ENCODE measurements at places on chromosomes 16 and 17. TPM values are rescaled to one million over a fixed set of nuclear protein-coding genes. Genes with fewer than 3 reads are reported as not detected.

Gene PRCD
- total RNA-seq = 5.3 TPM

Gene CCR7
- not detected for total RNA-seq

Gene SPNS3
- total RNA-seq = not detected

Gene OVCA2
- total RNA-seq = 59.0 TPM

Gene HS3ST6
- total RNA-seq = not detected

Gene RHBDL1
- total RNA-seq = 0.88 TPM

Gene LPCAT2
- total RNA-seq = 23.5 TPM

Gene TMEM100
- total RNA-seq = 0.36 TPM

Gene ROGDI
- total RNA-seq = 15.9 TPM

Gene SGSM2
- 35.4 TPM for total RNA-seq

Gene GSG1L
- total RNA-seq = not detected

Gene ENO3
- 2.9 TPM for total RNA-seq

Gene TEKT1
- total RNA-seq = not detected

Gene AARS1
- total RNA-seq = 213 TPM

Gene ZG16
- not detected for total RNA-seq

Gene TXNDC11
- 28.3 TPM for total RNA-seq

Gene ADAM11
- total RNA-seq = 0.36 TPM

Gene IRX3
- total RNA-seq = 68.4 TPM

Gene TERB1
- 0.36 TPM for total RNA-seq

Gene MARVELD3
- total RNA-seq = 0.88 TPM

Gene EMC6
- total RNA-seq = 13.8 TPM

Gene CD300LF
- total RNA-seq = not detected

Gene KCNG4
- total RNA-seq = not detected

Gene CACNG3
- not detected for total RNA-seq

Gene YBX2
- under 0.01 TPM for total RNA-seq

Gene TBC1D3K
- not detected for total RNA-seq

Gene SLC12A3
- total RNA-seq = not detected

Gene CLDN7
- 0.36 TPM for total RNA-seq

Gene ALOX15B
- total RNA-seq = under 0.01 TPM

Gene PGAP6
- 54.3 TPM for total RNA-seq

Gene CD300LB
- not detected for total RNA-seq

Gene PERCC1
- total RNA-seq = not detected

Gene CD79B
- 0.36 TPM for total RNA-seq

Gene NOS2
- total RNA-seq = not detected

Gene GAST
- total RNA-seq = not detected

Gene KCNAB3
- under 0.01 TPM for total RNA-seq

Gene G6PC1
- not detected for total RNA-seq

Gene SPNS2
- under 0.01 TPM for total RNA-seq

Gene SNAI3
- total RNA-seq = not detected

Gene GAS7
- total RNA-seq = 3.6 TPM

Gene HNF1B
- not detected for total RNA-seq

Gene CENPX
- 18.8 TPM for total RNA-seq

Gene TIGD7
- total RNA-seq = 3.8 TPM

Gene NTN3
- total RNA-seq = 0.36 TPM

Gene BEAN1
- 0.29 TPM for total RNA-seq

Gene PPP1R1B
- total RNA-seq = not detected

Gene ITGA2B
- total RNA-seq = not detected

Gene SLFN13
- 2.1 TPM for total RNA-seq

Gene CCL5
- 0.36 TPM for total RNA-seq

Gene KRT27
- not detected for total RNA-seq
